HCEC 1CT (cell line): ENCODE measurements at places on chromosomes 3 and 15.
A peak's percentile ranks its signal among the peaks of the same experiment; 100 is the strongest.

GRCh38 chr15:46644501-46645481, 1010.0 kb downstream of the SQOR start:
- DNase-seq, result no peak

GRCh38 chr15:72341361-72341760, 21.4 kb upstream of the CELF6 start:
- no peak for DNase-seq

- peak; percentile 22 for DNase-seq
Observed at GRCh38 chr3:33722191-33722590, 4.1 kb upstream of the CLASP2 start.

GRCh38 chr15:49148727-49149126, 6.7 kb downstream of the COPS2 start:
- no peak for DNase-seq

GRCh38 chr15:22263738-22264137, 183.4 kb downstream of the OR4M2 start:
- no peak for DNase-seq

DNA sequence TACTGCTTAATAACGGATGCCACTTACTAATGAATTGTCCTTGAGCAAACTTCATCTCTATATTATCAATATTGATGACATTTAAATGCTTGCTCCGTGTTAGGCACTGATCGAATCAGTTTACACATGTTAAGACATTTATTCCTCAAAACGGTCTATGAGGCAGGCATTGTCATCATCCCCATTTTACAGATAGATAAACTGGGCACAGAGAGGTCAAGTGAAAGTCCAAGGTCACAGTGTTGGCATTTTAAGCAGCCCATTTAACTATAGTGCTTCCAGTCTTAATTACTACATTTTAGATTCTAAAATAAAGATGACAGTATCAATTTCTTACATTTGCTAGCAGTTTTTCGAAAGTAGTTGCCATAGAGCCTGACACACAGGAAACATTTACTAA, 966 bp upstream of the ABI3BP start:
- DNase-seq, result no peak
